ENCODE measurements at places on chromosomes 3 and 15.

DNA sequence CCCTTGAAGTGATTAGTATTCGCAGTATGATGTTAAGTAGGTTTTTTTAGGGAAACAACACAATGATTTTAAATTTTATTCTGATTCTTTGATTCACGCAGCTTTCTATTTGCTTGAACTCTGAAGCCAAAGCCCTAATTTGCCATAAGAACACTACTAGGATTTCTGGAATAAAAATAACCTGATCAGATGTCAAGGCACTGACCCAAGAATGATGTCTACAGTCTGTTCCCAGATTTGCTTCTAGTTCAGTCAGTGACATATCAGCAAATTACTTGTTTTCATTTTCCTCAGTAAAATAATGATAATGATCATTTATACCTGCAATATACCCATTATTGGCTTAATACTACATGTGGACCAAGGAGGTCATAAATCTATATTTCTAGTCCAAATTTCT lies 179.5 kb upstream of the EIF1B start:
- H3K27me3 ChIP-seq: no peaks in the 10 kb centered on the region
- no peak overlapping the region for H3K4me3 ChIP-seq
- H3K4me1 ChIP-seq: no peaks in the 10 kb centered on the region

- H3K4me1 ChIP-seq: peaks cover 46% of the 10 kb centered on the region
- peak; percentile 65 for DNase-seq
- H3K27ac ChIP-seq: peak overlapping the region; percentile 73
- H3K4me3 ChIP-seq: peak overlapping the region; percentile 60
- peaks cover 80% of the 10 kb centered on the region for H3K27me3 ChIP-seq
- peaks cover 17% of the 10 kb centered on the region for H3K36me3 ChIP-seq
These were observed 4.9 kb downstream of the ISL2 start for GRCh38 chr15:76341366-76342057.

DNA sequence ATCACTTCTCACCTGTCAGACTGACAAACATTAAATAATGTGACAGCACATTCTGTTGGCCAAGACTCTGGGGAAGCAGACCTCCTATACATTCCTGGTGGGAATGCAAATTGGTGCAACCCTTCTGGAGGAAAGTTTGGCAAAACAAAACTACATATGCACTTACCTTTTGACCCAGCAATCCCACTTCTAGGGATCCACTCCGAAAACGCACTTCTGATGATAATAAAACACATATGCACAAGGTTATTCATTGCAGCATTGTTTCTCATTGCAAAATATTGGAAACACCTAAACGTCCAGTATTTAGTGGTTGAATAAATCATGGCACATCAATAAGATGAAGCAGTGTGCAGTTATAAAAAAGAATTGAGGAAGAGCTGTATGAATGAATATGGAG lies 145.5 kb upstream of the ABHD17C start:
- DNase-seq: no peak
- H3K4me1 ChIP-seq: no peaks in the 10 kb centered on the region
- no peaks in the 10 kb centered on the region for H3K36me3 ChIP-seq
- peaks cover 24% of the 10 kb centered on the region for H3K27me3 ChIP-seq
- H3K27ac ChIP-seq: no peak overlapping the region
- no peak overlapping the region for H3K4me3 ChIP-seq

DNA sequence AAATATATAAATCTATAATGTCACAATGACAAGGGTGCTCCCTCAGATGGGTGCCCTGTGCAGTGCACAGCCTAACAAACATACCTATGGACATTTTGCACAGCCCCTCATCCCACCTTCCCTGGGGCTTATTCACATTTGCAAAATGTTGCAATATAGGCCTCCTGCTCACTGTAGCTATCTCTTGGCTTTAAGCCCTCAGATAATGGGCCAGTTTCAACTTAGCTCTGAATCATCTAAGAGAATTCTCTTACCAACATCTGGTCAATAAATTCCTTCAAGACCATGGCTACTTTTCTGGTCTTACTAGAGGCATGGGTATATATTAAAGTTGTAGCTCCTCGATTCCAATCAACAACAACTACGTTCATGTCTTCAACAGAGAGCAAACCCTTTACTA lies 17.9 kb downstream of the LIPH start:
- no peak for DNase-seq
- no peak overlapping the region for H3K27ac ChIP-seq
- peaks cover 3% of the 10 kb centered on the region for H3K36me3 ChIP-seq
- H3K4me1 ChIP-seq: peaks cover 7% of the 10 kb centered on the region
- H3K27me3 ChIP-seq: no peaks in the 10 kb centered on the region

DNA sequence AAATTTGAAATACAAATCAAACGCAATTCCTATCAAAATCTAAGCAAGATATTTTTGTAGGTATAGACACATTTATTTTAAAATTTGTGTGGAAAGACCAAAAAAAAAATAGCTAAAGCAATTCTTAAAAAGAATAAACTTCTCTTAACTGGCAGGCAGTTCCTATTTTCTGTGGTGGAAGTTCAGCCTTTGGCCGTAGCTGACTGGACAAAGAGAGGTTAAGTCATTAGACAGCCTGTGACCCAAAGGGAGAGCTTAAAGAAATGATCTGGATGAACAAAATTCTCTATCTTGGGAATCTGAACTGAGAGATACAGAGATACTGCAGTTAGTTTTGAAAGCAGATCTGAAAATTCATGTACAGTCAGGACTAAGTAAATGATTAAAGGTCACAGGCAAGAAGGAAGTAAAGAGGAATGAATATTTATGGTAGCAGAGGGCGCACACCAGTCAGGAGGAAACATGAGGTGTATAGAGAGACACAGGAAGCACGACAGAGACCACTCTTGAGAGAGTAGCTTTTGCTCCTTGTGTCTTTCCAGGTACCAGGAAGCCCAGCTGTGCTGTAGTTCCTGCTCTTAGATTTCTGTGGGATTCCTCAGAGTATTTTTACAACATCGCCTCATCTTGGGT lies 57.5 kb downstream of the TPRG1 start:
- H3K27ac ChIP-seq: no peak overlapping the region
- no peak for DNase-seq
- no peak overlapping the region for H3K4me3 ChIP-seq
- no peaks in the 10 kb centered on the region for H3K36me3 ChIP-seq

- DNase-seq: no peak
- no peak overlapping the region for H3K27ac ChIP-seq
These were observed 520.4 kb upstream of the ALCAM start for GRCh38 chr3:104846270-104846669.

DNA sequence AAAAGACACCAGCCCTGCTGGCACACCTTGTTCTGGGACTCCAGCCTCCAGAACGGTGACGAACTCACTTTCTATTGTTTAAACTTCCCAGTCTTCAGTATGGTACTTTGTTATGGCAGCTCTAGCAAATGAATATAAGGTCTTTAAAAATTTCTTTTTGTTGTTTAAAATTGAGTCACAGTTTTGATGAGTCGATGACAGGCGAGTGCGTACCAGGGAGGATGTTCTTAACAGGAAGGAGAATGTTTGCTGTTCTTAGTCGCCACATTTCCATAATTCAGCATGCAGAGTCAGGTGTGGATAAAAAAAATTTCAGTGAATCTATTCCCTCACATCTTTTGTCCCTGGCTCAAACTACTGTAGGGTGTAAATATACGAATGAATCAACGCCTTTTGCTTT lies 12.4 kb downstream of the DNASE1L3 start:
- H3K27me3 ChIP-seq: peaks cover 15% of the 10 kb centered on the region
- H3K36me3 ChIP-seq: no peaks in the 10 kb centered on the region
- no peak overlapping the region for H3K4me3 ChIP-seq
- no peak overlapping the region for H3K27ac ChIP-seq
- peaks cover 3% of the 10 kb centered on the region for H3K4me1 ChIP-seq

DNA sequence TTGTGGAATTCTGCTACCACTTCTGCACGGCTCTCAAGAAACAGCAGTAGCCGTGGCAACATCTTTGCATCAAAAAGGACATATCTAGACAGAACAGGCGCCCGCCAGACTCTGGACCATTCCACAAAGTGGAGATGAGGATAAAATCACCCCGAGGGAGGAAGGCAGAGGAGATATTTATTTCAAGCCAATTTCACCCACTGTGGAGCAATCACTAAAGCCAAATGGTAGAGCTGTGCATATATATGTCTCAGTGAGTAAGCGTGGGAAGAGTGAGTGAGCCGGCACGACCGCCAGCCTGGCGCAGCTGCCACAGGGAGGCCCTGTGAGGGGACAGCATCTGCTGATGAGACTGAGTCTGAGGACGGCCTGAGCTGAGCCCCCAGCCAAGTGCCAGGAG lies 111.3 kb downstream of the MEGF11 start:
- no peaks in the 10 kb centered on the region for H3K27me3 ChIP-seq
- peaks cover 4% of the 10 kb centered on the region for H3K4me1 ChIP-seq
- no peak overlapping the region for H3K27ac ChIP-seq
- no peaks in the 10 kb centered on the region for H3K36me3 ChIP-seq
- DNase-seq: no peak

DNA sequence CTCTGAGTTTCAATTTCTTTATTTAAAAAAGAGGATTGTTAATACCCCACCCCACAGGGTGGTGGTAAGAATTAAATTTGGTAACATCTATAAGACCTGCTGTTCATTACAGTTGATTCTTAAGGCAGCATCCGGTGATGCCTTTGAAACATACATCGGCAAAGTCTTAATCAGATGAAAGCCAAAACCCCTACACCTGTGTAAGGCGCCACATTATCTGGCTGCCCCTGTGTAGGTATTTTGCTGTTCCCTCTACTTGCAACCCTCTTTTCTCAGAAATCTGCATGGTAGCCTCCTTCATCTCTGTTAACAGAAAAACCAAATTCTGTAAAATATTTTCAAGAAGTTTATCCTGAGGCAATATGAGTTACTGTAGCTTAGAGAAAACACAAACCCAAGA lies 90.0 kb downstream of the ST6GAL1 start:
- peaks cover 40% of the 10 kb centered on the region for H3K36me3 ChIP-seq
- no peak overlapping the region for H3K4me3 ChIP-seq
- peak overlapping the region; percentile 73 for H3K27ac ChIP-seq
- H3K4me1 ChIP-seq: peaks cover 51% of the 10 kb centered on the region

DNA sequence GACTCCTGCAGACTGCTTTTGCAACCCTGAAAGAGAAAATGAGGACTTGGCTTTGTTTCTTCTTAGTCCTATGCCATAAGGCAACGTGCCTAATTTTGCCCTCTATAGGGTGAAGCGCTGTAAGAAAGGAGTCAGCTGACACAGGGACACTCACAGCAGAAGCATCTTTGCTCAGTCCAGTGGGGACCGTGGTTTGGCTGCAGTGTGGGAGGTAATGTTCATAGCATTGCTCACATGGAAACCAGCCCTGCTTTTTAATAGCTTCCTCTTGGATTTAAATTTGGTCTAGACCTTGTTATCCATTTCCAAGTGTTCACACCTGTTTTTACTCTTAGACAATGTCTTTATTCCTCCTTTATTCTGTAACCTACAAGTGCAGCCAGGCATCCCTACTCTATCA lies 1032.1 kb downstream of the NTRK3 start:
- no peaks in the 10 kb centered on the region for H3K4me1 ChIP-seq
- no peaks in the 10 kb centered on the region for H3K27me3 ChIP-seq
- no peak for DNase-seq
- H3K36me3 ChIP-seq: no peaks in the 10 kb centered on the region
- H3K4me3 ChIP-seq: no peak overlapping the region
- no peak overlapping the region for H3K27ac ChIP-seq

DNA sequence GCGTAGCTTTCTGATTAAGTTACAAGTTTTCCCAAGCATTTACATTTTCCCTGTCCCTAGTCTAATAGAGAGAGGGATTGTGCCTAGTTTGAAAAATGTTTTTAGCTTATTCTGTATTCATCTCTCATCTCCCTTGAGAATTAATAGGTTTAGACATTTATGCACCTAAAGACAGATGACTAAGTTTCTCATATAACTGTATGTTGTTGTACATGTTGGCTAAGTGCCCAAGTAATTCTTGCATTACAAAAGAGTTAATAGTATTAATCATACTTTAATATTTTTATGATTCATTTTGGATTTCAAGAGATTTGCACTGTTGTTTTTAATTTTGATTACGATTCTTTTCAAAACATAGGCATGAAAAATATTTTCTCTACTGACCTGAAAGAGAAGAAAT lies 109.0 kb upstream of the TBL1XR1 start:
- H3K4me3 ChIP-seq: no peak overlapping the region
- no peaks in the 10 kb centered on the region for H3K27me3 ChIP-seq
- H3K36me3 ChIP-seq: peaks cover 1% of the 10 kb centered on the region
- peaks cover 7% of the 10 kb centered on the region for H3K4me1 ChIP-seq
- H3K27ac ChIP-seq: no peak overlapping the region

GRCh38 chr3:33803252-33803651 lies 4.8 kb downstream of the PDCD6IP start:
- peaks cover 41% of the 10 kb centered on the region for H3K36me3 ChIP-seq
- H3K4me3 ChIP-seq: no peak overlapping the region
- H3K27ac ChIP-seq: no peak overlapping the region
- no peak for DNase-seq
- H3K4me1 ChIP-seq: peaks cover 44% of the 10 kb centered on the region

- H3K4me3 ChIP-seq: no peak overlapping the region
- H3K27ac ChIP-seq: no peak overlapping the region
- H3K27me3 ChIP-seq: peaks cover 11% of the 10 kb centered on the region
- no peak for DNase-seq
- peaks cover 1% of the 10 kb centered on the region for H3K4me1 ChIP-seq
These were observed 25.2 kb upstream of the RHCG start for GRCh38 chr15:89521605-89522004.

DNA sequence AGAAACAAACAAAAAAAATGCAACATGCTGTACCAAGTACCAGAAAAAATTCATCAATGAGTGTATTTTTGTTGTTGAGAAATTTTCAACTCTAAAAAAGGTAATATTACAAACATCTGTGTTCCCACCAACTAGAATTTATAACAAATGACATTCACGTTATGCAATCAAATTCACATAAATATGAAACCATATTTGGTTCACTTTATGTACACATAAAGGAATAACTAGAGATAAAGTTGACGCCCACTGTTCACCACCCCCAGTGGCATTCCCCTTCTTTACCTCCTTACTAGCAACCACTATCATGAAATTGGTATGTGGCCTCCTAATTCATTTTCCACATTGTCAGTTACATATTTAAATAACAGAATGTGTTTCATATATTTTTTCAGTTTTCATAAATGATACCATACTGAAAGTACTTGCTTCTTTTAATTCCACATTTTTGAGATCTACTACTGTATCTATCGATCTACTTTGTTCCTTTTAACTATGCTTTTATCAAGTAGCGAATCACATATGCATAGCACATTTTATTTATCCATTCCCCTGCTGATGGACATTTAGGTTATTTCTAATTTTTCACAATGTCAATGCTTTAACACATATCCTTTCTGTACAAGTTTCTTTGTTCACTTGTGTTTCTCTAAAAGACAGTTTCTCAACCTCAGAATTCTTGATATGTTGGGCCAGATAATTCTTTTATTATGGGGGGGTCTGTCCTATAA lies 34.5 kb downstream of the TBC1D5 start:
- H3K36me3 ChIP-seq: peaks cover 7% of the 10 kb centered on the region
- H3K4me3 ChIP-seq: no peak overlapping the region
- H3K4me1 ChIP-seq: peaks cover 3% of the 10 kb centered on the region
- DNase-seq: no peak
- H3K27ac ChIP-seq: no peak overlapping the region
